ENCODE measurements at places on chromosomes 11 and 22.

GRCh38 chr11:32935462-32936029, 42.9 kb downstream of the QSER1 start:
- no peak for DNase-seq

DNA sequence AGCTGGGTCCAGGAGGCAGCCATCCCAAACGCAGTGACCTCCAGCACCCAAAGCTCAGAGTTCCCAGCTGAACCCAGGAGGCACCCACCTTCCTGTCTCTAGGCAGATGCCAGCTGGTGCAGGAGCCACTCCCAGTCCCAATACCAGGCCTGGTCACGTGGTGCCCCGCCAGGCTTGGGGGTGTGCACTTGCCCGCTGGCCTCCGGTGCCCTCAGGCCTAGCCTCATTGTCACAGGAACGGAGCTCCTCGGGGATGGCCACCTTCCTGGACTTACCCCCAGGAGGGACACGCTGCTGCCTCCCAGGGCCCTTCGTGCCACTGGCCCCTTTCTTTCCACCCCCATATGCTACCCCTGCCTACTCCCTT, 4.6 kb downstream of the BID start:
- DNase-seq, result no peak

DNA sequence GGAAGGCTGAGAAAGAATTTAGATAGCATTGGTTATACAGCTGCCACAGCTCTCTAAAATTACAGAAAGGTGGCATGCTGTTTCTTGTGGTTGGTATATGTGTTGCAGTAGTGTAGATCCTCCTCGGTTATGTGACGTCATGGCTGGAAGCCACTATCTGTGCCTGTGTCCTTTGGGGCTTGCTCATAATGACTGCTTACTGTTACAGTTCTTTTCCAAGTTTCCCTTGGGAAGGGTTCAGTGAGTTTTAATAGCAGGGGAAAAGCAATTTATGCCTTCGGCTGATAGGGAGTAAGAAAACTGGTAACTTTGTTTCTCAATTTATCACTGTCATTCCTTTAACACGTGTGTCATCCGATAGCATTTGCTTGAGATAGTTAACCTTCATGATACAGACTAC, 47.2 kb downstream of the POLD3 start:
- DNase-seq, result no peak

DNA sequence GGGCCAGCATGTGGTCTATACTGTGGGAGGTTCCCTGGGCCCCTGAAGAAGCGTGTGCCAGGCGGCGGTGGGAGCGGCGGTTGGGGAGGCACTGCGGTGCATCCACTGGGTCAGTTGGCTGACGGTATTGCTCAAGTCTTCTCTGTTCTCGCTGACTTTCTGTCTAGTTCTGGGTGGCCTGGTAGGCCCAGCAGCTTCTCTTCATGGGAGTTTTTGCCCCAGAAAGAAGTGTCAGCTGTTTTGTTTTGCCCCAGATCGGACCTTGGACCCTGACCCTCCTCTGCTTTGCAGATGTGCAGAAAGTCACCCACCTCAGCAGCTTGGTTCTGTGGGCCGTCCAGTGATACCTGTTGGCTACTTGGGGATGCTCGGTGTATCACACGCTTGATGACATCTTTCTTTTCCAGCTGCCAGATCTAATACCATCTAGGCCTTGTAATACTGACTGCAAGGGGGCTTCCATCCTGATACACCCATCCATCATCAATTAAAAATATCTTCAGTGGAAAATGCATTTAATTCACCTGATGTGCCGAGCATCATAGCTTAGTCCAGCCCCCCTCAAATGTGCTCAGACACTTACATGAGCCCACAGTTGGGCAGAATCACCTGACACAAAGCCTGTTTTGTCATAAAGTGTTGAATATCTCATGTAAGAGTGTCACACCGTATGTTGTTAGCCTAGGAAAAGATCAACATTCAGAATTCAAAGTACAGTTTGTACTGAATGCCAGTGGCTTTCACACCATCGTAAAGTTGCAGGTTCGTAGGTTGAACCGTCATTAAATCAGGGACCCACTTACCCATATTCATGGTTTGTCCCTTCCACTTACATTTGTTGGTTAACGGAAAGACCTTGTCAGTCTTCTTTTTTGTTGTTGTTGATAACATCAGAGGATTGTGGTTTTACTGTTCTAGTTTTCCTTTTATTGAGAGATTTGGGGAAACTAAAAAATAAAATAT, 13.9 kb downstream of the ZBED4 start:
- DNase-seq, result no peak

DNA sequence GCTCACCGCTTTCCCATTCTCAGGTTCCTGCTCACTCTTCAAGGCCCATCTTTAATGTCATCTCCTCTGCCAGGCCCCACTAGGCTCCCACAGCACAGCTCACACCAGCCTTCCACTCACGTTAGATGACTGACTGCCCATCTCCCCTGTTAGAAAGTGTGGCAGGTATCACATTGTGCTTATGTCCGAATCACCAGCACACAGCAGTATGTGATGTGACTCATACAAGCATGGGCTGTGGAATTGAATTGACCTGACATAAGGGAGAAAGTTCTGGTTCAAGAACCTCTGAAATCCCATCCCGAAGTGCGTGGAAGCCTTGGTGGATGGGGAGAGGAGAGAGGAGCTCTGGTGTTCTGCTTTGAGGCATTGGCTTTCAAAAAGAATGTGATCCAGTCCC, 6.5 kb downstream of the VSTM5 start:
- no peak for DNase-seq
